GM23338 (cell line): ENCODE measurements at places on chromosomes 1 and 21.
A peak's percentile ranks its signal among the peaks of the same experiment; 100 is the strongest.

DNA sequence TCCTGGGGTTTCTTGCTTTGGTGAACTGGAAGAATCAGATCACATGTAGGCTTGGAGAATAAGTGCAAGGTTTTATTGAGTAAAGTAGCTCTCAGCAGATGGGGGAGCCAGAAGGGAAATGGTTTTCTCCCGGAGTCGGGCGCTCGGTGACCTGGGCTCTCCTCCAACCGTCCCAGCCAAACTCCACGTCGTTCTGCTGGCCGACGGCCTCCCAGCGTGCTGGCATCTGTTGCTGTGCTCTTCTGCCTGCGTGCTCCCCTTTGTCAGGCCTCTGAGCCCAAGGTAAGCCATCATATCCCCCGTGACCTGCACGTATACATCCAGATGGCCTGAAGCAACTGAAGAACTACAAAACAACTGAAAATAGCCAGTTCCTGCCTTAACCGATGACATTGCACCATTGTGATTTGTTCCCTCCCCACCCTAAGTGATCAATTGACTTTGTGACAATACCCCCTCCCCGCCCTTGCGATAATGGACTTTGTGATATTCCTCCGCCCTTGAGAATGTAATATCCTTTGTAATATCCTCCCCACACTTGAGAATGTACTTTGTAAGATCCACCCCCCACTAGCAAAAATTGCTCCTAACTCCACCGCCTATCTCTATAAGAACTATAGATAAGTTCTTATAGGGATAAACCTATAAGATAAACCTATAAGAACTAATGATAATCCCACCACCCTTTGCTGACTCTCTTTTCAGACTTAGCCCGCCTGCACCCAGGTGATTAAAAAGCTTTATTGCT lies 88.3 kb downstream of the SMYD3 start:
- DNase-seq: no peak

GRCh38 chr1:33410091-33410701 lies 20.7 kb downstream of the PHC2 start:
- DNase-seq: peak; percentile 32

GRCh38 chr1:171438441-171438840 lies 46.9 kb upstream of the PRRC2C start:
- DNase-seq: no peak

DNA sequence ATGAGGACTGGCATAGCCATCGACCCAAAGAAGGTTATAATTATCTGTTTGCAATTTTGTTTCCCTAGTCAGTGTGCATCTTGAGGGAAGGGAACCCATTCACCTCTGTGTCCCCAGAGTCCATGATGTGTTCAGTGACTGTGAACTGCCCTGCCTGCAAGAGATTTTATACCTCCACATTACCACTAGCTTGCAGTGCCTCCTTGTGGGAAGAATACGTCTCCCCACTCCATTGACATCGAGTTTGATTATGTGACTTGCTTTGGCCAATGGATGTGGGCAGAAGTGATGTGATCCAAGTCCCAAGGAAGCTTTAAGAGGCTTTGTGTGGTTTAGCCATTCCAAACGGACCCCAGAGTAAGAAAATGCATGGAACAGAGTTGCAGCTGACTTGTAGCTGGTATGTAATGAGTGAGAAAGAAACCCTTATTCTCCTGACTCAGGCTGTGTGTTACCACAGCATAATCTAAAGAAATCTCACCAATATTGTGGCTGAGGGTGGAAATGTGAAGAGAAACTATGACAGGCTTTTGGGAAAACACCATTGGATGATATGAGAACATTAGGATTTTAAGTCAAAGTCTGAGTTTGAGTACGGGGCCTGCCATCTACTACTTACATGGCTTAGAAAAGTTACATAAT lies 47.8 kb upstream of the NRDC start:
- peak; percentile 70 for DNase-seq

DNA sequence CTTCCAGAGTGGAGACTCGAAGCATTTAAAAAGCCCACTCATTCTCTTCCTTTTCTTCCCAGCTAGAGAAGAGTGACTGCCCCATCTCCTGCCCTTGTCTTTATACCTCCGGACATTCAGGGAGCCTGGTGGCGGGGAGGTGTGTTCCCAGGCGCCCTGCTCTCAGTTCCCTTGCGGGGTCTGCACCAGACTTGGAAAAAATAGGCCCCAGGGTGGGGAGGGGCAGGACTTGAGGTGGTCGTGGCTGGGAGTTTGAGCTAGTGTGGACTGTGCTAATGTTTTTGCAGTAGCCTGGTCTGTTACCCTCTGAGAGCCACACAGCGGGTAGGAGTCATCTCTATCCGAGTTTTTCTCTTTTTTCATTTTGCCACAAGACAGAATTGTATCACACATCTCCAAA lies 139.1 kb downstream of the PEX14 start:
- no peak for DNase-seq

DNA sequence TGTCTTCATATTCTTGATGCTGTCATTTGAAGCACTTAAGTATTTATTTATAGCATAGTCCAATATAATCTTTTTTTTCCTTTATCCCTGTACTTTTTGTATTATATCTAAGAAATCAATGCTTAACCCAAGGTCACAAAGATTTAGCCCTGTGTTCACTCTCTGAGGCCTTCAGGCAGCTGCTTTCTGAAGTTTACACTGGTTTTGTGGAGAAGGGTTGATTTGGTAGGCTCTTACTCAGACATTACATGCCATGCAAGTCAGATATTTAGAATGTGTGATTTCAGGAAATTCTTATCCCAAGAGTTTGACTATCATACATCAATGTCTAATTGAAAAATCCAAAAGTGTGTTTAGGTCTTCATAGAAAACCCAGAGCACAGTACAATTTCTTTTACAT lies 56.3 kb downstream of the PALMD start:
- DNase-seq: no peak

- no peak for DNase-seq
Measured at GRCh38 chr1:48570568-48570967, 98.6 kb upstream of the SPATA6 start.

GRCh38 chr1:241460098-241460873 lies 59.3 kb downstream of the FH start:
- DNase-seq: no peak

DNA sequence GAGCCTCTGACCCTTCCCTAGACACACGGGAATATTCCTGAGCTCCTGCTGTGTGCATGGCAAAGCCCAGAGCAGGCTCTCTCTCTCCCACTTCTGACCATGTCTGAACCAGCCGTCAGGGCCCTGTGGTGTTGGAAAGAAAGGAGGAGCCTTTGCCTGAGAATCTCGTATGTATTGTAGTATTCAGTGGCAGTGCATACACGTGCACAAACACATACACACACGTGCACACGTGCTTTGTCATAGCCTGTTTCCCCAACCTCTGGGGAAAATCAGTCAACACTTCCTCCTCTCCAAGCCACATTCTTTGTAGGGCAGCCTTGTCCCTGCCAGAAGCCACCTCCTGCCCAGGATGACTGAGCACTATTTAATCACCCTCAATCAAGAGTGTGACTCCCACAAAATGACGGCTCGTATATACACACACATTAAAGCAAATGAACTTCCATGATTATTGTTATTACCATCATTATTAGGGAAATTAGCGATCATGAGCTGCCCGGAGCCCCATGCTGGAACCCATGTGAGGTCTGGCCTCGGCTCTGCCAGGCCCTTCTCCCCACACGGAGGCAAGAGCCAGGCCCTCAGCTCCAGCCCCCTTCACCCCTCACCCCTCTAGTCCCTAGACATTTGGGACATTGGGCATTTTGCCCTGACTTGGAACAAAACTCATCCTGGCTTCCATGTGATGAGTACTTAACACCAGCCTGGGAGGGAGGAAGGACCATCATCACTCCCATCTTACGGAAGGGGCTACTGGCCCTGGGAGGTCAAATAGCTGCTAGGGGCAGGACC lies 331.9 kb downstream of the NPHP4 start:
- DNase-seq: no peak

- DNase-seq: peak; percentile 65
Measured at GRCh38 chr1:54408147-54409066, 2.2 kb upstream of the SSBP3 start.

DNA sequence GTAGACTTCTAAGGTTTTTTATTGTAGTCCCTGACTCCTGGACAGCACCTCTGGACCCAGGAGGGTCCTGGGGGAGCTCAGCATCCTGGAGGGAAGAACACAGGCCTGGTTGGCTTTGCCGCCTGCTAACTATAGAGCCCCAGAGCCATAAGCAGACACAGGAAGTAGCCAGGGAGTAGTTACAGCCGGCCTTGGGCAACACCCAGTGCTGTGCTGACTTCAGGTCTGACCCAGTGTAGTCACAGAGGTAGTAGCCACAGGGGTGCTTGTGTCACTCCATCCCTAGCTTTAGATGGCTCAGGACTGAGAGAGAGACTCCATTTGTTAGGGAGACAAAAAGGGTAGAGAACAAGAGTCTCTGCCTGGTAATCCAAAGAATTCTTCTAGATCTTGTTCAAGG lies 21.9 kb downstream of the MCOLN2 start:
- DNase-seq: no peak

- DNase-seq: no peak
Measured at GRCh38 chr1:118290046-118290445, 105.0 kb upstream of the SPAG17 start.

- DNase-seq: no peak
Measured at GRCh38 chr1:117795190-117795589, 134.2 kb downstream of the GDAP2 start.

- no peak for DNase-seq
Measured at GRCh38 chr21:45856906-45857305, 124.7 kb upstream of the COL6A1 start.

- no peak for DNase-seq
Measured at GRCh38 chr1:2784854-2785630, 16.5 kb downstream of the TTC34 start.

DNA sequence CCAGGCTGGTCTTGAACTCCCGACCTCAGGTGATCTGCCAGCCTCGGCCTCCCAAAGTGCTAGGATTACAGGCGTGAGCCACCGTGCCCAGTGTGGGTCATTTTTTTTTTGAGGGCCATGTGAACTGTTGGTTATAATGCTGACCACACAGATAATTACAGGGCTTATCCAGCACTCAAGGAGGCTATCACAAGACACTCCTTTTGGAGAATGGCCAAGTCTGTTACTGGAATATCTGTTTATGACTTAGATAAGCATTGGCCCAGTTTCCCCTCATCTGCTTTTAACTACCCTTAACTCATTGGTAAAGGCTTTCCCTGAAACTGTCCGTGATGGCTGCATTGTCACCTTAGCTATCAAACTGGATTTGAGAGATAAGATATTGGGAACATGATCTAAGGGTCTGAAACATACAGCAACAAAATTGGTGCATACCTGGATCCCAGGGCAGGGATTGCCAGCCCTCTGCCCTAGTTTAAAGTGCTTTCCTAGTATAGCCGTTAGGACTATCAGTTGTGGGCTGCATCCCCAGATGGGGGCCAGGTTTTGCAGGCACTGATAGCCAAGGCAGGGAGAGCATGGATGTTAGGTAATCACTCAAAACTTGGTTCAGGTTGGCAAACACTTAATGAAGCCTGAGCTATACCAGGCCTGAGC lies 15.6 kb downstream of the SZT2 start:
- DNase-seq: no peak

GRCh38 chr1:245108909-245109308 lies 45.9 kb upstream of the KIF26B start:
- no peak for DNase-seq

DNA sequence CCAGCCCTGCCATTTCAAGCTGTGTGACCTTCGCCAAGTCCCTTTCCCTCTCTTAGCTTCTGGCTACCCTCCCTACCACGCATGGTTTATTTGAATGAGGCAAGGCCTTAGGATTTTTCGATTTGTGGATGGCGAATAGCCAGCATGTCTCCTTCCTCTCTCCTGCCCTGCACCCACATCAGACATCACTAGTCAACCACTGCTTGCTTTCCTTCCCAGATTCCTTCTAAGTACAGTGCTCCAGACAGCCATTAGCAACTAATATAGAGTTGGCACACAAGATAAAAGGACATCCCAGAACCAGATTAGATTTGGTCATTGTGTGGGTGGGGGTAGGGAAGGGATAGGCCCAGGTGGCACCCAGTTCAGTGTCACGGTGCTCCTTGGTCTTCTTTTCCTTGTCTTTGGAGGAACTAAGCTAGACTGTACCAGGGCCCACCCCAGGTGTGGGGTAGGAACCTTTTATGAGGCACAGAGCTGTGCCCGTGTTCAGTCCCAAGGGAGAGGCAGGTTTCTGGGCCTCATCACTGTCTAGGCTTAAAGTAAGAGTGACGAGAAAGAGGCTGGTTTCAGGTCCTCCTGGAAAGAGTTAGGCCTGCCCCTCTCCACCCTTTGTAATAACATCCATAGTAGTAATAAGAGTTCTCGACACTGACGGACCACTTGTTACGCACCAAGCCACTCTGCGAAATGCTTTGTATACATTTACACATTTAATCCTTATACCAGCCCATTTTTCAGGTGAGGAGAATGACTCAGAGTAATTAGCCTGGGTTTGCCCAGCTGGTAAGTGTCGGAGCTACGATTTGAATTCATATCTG lies 8.6 kb downstream of the ALPL start:
- no peak for DNase-seq

DNA sequence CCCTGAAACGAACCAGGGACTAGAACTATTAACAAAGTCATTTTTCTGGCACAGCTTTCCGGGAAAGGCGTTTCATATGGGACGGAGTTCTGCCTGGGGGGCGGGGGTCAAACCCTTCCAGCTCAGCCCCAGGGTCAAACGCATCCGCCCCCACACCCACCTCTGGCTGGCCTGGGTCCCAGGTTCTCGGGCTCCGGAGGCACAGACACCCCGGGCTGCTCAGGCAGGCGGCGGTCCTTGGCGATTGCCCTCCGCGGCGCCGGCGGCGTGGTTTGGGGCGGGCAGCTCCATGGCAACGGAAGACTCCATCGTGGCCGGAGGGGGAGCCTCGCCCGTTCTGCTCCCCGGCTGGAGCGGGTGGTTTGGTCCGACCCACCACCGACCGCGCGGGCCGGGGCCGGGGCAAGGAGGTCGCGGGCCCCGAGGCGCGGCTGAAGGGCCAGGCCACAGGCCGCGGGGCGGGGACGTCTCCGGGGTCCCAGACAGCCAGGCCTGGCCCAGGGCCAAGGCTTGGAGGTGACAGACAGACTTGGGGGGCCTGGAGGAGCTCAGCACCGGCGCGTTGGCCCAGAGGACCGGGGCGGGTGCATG lies at the start of gene CFAP74:
Gene CFAP74 (minus strand): TSS at position 246 of the 591 bp plus-strand sequence. CDS start 12,830 bp downstream, outside the sequence.
- DNase-seq: peak; percentile 93

DNA sequence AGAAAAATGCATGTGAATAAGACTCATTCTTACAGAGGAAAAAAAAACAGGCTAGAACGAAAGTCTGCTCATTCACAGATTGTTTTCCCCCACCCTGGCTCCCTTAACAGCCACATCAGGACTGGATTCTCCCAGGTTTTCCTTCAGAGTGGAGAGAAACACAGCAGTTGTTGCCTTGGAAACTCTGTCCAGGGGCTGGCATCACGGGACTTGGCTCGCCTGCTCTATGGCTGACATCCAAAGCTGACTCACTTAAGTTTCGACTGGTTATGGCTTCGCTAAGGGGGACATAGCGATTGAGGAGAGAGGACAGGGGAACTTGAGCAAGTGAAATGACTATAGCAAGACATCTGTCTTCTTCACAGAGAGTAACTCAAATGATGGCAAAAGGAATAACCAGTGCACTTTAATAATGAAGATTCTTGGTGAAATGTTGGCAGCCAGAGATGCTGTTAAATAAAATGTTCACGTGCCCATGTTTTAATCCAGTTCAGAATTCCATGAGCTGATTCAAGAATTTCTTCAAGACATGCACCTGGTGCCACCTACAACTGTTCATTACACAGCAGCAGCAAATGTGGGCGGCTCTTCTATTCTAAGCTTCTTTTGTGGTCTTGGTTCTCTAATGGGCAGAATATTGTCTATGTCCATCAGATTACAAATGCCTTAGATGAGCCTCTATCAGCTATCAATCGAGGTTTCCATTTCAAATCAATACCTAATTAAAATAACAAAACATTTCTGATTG lies 21.8 kb downstream of the MIS18A start:
- no peak for DNase-seq

GRCh38 chr1:20224546-20224945 lies 38.2 kb upstream of the PLA2G2C start:
- DNase-seq: no peak
